ENCODE measurements at places on chromosomes 1 and 21.

DNA sequence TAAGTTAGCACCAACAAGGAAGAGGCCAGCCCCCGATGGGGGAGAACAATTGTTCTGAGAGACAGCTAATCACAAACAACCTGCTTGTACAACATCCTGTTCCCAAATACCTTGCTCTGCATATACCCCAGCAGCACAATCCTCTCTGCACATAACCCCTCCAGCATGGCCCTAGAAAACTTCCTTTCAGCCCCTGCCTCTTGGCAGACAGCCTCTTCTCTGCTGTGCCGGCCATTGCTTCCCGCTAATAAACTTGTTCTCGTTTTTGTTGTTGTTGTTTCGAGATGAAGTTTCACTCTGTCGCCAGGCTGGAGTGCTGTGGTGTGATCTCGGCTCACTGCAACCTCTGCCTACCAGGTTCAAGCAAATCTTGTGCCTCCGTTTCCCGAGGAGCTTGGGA is 392.7 kb downstream of the SMYD3 start:
- no peak for DNase-seq

- DNase-seq: no peak
These were observed 48.2 kb downstream of the SLC9A1 start for GRCh38 chr1:27106561-27107323.

- no peak for DNase-seq
These were observed 10.6 kb upstream of the DIP2A start for GRCh38 chr21:46448108-46448507.

DNA sequence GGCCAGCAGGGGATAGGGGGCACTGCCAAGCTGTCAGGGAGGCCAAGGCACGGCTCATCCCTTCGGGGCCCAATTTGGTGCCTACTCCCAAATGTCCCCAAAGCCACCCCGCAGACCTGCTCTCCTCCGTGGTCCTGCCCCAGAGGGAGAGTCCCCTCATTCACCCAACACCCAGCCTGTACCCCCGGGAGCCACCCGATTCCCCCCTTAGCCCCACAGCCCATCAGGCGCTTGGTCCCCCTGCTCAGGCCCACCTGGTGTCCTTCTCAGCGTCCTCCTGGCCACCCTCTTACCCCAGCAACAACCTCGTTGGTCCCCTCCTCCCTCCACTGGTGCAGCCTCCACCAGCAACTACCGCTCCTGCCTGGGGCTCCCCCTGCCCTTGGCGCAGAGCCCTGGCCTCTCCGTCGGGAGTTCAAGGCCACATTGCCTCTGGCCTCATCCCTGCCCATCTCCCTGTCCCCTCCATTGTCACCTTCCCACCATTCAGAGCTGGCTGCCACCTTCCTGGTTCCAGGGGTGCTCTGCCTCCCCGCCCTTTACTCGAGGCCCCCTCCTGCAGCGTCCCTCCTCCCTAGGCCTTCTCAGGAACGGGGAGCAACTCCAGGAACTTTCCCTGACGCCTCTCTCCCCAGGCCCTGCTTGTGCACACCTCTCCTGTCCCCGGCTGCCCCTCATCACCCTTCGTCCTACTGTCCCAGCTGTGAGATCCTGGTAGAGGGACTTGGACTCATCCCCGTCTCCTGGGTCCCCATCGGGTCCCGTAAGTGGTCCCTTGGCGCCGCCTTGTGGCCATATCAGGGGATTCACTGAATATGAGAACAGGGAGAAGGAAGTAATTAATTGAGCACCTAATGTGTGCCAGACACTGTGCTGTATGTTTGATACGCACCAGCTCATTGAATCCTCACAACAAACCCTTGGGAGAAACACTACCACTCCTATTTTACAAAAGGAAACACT is 73.9 kb downstream of the RAP1GAP start:
- DNase-seq: peak; percentile 14

DNA sequence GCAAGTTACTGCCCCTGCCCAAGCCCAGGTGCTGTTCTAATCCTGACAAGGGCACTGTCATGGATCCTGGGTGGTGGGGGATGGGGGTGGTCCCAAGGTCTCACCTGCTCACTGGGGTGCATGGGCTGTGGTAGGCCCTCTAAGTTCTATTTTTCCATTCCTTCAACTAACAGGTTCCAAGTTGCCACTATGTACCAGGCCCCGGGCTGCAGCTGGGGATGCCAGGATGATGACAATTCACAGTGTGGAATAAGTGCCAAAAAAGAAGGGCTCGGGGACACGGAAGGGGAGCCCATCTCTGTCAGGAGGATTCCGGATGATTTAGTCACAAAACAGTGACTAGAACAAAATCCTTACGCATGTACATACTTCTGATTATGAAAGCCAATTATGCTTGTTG is 76.0 kb downstream of the STUM start:
- no peak for DNase-seq

- DNase-seq: no peak
These were observed 98.6 kb downstream of the OMA1 start for GRCh38 chr1:58447886-58448285.

DNA sequence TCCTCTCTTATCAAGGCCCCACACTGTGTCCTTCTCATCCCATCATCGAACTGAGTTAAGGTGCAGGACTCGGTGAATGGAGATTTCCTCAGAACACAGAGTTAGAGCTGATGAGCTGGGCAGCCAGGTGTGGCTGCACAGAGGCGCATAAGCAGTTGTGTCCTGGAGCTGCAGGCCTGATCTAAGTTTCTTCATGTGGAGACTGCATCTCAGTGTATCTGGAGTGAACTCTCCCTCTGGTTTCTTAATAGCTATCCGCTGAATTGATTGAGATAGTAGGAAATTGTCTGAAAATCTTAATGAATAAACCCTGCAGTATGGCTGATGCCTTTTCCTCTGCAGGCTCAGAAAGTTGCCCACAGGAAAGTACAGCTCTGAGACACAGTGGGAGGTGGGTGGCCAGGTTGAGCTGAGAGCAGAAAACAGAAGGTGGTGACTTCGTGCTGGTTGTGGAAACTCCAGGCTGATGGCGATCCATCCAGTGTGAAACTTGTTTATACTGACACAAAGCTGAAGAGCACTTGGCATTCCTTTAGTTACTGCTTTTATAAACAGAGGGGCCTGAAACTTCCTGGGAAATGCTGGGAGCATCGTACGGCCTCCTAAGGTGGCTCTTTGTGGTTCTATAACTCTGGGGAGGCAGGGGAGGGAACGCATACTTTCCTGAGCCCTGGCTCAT is 67.4 kb upstream of the F3 start:
- no peak for DNase-seq

DNA sequence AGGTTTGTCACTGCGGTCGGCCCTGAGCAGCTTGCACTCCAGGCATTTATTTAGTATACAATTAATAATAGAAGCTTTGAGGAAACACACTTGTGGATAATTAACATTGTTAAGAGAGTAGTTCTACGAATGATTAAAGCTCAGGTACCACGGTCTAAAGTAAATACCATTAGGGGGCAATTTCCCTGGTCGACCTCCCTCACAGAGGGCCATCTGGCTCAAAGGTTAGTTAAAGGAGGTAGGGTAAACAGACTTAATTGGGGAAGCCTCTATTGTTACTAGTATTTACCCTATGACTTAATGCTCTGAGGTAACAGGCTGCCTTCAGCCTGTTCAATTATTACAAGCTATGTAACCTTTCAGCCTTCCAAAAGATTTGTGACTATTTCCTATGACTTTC is 122.3 kb upstream of the SLC44A3 start:
- no peak for DNase-seq

DNA sequence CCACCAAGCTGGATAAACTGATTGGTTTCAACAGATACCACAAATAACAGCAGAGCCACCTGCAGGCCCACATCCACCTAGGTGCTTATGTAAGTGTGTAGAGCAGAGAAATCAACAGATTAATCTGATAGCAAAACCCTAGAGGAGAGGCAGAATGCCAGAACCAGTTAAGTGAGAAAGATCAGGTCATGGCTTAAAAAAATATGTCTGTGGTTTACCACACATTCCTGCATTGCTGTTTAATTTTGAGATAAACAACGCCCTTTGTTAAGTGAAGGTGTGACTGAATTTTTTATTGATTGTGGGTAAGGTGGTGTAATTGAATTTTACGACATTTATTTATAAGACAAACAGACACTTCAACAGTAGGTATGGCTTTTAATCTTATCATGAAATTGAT is 21.2 kb downstream of the CRNN start:
- DNase-seq: no peak

DNA sequence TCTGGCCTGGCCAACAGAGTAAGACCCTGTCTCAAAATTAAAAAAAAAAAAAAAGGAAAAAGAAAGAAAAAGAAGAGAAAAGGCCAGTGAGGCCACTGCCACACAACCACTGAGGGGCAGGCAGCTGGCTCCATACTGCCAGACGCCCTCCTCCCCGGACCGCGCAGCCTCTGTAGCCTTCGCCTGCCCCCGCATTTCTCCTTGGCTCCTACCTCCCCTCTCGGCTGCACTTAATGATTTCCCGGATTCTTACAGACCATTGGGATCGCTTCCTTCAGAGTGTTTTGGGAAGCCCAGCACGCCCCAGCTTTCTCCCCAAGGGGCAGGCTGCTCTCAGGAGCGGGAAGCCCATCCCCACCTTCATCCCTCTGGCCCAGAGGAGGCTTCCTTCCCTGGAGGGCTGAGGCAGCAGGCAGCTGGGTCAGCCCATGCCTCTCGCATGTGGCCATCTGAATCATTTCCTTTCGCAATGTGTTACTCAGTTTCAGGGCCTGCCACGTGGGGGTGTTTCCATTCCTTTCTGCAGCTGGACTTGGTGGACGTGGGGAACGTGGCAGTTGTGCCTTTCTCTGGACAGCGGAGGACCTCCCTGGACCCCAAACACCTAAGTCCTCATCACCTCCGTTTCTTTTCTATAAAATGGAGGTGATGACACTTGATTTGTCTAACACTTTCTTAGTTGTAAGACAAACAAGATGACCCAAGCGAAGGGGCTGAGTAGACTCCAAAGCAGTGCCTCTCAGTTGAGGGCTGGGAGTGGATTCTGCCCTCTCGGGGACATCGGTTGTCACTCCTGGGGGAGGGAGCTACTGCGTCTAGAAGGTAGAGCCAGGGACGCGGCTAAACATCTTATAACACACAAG is 2.3 kb downstream of the SLC2A5 start:
- peak; percentile 52 for DNase-seq

DNA sequence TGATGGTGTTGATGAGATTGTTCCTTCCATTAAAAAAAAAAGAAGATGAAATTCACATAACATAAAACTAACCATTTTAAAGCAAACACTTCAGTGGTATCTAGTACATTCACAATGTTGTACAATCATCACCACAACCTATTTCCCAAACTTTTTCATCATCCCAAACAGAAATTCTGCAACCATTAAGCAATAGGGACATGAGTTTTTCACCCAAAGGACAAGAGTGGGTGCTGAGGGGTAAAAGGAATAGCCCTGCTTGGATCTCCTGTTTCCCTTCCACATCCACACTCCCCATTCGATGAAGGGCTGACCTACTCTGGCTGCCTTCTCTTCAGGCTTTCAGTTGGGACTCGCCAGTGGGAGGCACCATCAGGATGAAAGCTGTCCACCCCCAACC is 59.3 kb downstream of the SLC9A1 start:
- no peak for DNase-seq

DNA sequence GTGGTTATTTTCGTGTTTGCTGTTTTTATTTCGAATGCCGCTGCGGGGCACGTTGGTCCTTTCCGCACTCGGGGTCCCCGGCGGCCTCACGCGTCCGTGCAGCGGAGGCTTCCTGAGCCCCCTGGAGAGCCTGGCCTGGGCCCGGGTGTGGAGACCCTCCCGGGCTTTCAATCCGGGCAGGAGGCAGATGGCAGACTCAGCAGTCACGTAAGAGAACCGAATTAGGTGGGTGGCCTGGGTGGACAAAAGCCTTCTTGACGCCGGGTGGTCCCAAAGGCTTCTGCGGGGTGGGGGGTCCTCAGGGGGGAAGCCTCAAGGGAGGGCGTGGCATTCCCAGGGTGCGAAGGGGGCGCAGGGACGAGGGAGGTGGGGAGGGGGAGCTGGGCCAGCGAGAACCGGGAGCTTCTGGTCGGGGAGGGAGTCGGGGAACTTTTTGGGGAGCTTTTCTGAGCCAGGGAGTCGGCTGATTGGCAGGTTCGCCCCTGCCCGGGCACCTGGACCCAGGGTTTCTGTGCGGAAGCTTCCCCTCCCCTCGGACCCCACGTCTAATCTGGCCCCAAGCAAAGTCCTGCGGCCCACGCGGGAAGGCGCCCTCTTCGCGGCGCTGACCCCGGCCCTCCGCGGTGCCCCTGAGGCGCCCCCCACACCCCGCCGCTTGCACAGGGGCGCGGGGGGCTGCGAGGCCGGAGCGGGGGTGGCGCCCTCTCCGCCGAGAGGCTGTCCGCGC is 1.3 kb upstream of the HES4 start:
- no peak for DNase-seq

- DNase-seq: no peak
These were observed 75.5 kb downstream of the ADAMTS1 start for GRCh38 chr21:26769613-26770188.

GRCh38 chr1:37338658-37339057 is 135.7 kb upstream of the ZC3H12A start:
- no peak for DNase-seq

- DNase-seq: no peak
These were observed 4.0 kb downstream of the H3-3A start for GRCh38 chr1:226066415-226067078.

DNA sequence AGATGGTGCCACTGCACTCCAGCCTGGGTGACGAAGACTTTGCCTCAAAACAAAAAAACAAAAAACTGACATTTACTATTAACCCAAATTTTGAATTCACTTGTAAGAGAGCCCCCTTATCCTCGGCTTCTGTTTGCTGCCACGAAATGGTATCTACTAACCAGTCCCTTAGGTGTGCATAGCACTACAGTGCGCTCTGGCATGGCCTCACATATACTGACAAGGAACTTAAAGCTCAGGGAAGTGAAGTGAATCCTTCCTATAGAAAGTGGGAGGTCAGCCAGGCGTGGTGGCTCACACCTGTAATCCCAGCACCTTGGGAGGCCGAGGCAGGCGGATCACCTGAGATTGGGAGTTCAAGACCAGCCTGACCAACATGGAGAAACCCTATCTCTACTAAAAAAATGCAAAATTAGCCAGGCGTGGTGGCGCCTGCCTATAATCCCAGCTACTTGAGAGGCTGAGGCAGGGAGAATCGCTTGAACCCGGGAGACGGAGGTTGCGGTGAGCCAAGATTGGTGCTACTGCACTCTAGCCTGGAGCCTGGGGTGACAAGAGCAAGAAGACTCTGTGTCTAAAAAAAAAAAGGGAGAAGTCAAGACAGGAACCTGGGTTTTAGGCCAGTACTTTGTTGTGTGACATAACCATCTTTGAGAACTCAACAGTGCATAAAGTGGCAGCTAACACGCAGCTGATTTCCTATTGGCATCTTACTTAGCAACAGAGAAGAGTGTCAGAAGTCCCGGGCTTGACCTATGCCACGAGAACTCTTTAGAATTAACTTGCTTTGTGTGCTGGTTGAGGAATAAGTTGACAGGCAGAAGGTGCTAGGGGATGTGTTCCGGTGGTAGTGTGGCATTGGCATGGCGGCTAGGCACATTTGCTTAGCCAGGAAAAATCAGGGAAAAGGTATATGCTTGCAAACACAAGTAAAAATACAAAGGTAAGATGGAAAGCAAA is 16.8 kb downstream of the ERRFI1 start:
- no peak for DNase-seq

- DNase-seq: no peak
These were observed 552 bp downstream of the UBR4 start for GRCh38 chr1:19209439-19209989.

GRCh38 chr21:37176716-37177115 is 90.4 kb downstream of the VPS26C start:
- no peak for DNase-seq

Measured in HFF-Myc (cell line).